ENCODE measurements at places on chromosomes 11 and 22. TPM values are rescaled to one million over a fixed set of nuclear protein-coding genes. Genes with fewer than 3 reads are reported as not detected.
A peak's percentile ranks its signal among the peaks of the same experiment; 100 is the strongest.

DNA sequence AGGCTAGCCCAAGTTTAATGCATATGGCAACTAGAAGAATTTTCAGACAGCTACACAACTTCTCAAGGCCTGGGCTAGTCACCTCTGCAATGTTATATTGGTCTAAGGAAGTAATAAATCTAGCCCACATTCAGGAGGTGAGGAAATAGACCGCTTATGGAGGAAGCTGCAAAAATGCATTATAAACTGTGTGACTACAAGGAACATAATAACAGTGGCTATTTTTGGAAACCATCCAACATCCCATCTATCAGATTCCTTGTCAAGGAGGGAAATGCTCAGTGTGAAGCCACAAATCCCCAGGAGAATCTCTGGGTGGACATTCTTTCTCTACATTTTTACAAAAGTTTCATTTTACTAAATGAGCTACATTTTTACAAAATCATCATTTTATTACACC is 76.1 kb downstream of the BBOX1 start:
- H3K27me3 ChIP-seq, result no peaks in the 10 kb centered on the region
- H3K27ac ChIP-seq, result no peak overlapping the region
- no peaks in the 10 kb centered on the region for H3K4me1 ChIP-seq
- H3K4me3 ChIP-seq, result no peak overlapping the region

The CAT gene
- 46.6 TPM for total RNA-seq

The DDX25 gene
- total RNA-seq, result 0.41 TPM

DNA sequence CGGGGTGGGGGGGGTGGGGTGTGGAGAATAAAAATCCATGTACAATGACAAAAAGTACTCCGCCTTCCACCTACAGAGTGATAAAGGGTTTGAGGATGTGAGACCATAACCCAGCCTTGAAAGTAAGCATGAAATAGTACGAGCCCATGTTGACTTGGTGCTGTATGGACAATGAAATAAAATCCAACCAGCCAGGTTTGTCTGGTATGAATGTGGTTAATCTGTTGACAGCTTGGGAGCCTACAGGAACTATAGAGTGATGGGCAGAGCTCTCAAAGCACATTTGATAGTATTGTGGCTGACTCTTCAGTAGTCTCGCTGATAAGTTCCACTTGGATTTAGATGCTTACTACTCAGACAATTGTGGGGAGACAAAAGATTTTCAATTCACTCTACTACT is 48.8 kb upstream of the CD44 start:
- H3K4me3 ChIP-seq, result no peak overlapping the region
- no peak overlapping the region for H3K27ac ChIP-seq
- no peaks in the 10 kb centered on the region for H3K27me3 ChIP-seq
- DNase-seq, result no peak

The CCDC81 gene
- total RNA-seq, result 0.09 TPM

- no peaks in the 10 kb centered on the region for H3K4me1 ChIP-seq
- no peaks in the 10 kb centered on the region for H3K27me3 ChIP-seq
- no peak overlapping the region for H3K27ac ChIP-seq
- H3K36me3 ChIP-seq, result no peaks in the 10 kb centered on the region
- no peak overlapping the region for H3K4me3 ChIP-seq
- no peak for DNase-seq
These were observed 38.5 kb downstream of the RIBC2 start for GRCh38 chr22:45451972-45452371.

DNA sequence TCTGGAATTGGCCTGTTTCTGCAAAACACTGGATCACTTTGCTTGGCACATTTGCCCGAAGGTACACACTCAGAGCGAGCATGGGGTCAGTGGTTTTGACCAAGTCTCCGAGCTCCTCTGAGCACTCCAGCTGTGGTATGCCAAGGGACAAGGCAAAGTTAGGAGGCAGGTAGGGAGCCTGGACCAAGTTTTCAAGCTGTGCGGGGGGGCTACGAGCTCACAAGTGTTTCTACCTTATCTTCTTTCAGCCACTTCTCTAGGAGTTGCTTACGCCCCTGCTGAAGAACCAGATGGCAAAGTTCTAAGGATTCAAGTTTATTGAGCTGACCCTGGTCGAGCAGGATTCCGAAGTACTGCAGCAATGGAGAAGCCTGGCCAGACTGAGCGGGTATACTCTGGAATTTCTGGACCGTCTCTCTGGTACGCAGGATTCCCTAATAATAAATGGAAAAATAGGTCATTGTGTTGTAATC is 54.7 kb upstream of the SLC25A1 start:
- H3K4me3 ChIP-seq, result no peak overlapping the region
- H3K27me3 ChIP-seq, result no peaks in the 10 kb centered on the region
- H3K36me3 ChIP-seq, result no peaks in the 10 kb centered on the region
- no peaks in the 10 kb centered on the region for H3K4me1 ChIP-seq

- H3K27ac ChIP-seq, result peak overlapping the region; percentile 74
- DNase-seq, result no peak
- H3K4me3 ChIP-seq, result no peak overlapping the region
These were observed 4.6 kb upstream of the BIRC3 start for GRCh38 chr11:102312667-102313066.

The SLC15A3 gene
- 2.0 TPM for total RNA-seq

The MCHR1 gene
- not detected for total RNA-seq

GRCh38 chr11:6260207-6260726 is 629 bp downstream of the CCKBR start:
- H3K4me1 ChIP-seq, result no peaks in the 10 kb centered on the region
- no peak overlapping the region for H3K4me3 ChIP-seq
- no peaks in the 10 kb centered on the region for H3K36me3 ChIP-seq

Measured in pancreas (tissue), 10 donors.